ENCODE measurements at places on chromosomes 5 and 9.

DNA sequence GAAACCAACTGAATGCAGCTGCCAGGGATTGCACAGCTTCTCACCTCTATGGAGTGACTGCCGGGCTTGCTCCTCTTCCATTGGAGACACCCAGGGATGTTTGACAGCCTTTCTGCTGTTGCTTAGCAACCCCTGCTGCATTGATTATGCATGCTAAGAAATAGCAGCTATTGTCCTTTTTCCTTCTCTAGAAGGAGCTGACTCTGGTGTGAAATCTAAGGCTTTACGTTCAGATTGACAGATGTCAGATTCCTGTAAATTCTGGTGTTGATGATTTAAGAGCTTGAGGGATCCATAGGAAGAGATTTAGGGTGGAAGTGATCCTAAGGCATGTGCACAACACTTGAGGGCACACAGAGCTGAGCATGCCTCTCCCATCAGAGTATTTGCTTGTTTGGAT lies 267.7 kb downstream of the NTRK2 start:
- peak; percentile 35 for DNase-seq

DNA sequence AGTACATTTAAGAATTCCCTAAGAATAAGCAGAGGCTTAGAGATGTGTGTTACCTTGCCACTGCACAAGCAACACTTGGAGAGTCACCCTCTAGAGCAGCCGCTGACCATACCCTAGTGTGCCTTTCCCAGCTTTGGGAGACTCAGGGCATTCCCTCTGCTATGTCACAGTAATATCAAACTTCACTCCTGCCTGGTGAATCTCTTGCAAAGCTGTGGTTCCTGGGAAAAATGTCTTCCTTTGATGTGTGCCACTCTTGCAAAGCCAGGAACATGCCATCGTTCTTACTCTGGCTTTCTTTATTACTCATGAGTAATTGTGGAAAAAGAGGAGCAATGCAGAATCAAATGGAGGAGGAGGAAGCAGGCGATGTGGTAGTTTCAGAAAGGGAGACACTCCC lies 173.2 kb downstream of the CCDC192 start:
- no peak for DNase-seq

- no peak for DNase-seq
Measured at GRCh38 chr5:179307013-179307800, 38.1 kb downstream of the ADAMTS2 start.

GRCh38 chr5:173862047-173862477 lies 26.1 kb upstream of the CPEB4 start:
- no peak for DNase-seq

GRCh38 chr9:7456377-7456776 lies 343.2 kb downstream of the DMAC1 start:
- no peak for DNase-seq

- DNase-seq = no peak
Measured at GRCh38 chr5:32692036-32692746, 18.9 kb upstream of the NPR3 start.

- DNase-seq = no peak
Measured at GRCh38 chr9:105121861-105122430, 122.5 kb upstream of the SLC44A1 start.

- peak; percentile 28 for DNase-seq
Measured at GRCh38 chr9:90778746-90779145, 22.9 kb upstream of the SYK start.

DNA sequence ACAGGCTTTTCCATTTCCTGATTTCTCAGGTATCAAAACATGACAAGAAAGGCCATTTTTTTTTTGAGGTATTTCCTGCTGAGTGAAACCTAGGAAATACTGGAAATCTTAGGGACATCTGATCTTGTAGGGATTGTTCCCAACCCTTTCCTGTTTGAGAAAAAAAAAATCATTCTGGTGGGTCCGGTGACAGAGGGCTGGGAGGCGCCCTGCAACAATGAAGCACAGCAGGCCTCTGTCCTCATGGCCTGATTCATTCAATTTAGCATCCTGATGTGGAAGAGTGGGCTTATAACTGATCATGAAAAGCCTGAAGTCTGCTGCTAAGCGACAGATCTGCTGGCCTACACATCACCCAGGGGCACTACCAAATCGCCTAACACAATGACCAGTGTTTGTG lies 3.0 kb upstream of the C9orf153 start:
- DNase-seq = no peak

DNA sequence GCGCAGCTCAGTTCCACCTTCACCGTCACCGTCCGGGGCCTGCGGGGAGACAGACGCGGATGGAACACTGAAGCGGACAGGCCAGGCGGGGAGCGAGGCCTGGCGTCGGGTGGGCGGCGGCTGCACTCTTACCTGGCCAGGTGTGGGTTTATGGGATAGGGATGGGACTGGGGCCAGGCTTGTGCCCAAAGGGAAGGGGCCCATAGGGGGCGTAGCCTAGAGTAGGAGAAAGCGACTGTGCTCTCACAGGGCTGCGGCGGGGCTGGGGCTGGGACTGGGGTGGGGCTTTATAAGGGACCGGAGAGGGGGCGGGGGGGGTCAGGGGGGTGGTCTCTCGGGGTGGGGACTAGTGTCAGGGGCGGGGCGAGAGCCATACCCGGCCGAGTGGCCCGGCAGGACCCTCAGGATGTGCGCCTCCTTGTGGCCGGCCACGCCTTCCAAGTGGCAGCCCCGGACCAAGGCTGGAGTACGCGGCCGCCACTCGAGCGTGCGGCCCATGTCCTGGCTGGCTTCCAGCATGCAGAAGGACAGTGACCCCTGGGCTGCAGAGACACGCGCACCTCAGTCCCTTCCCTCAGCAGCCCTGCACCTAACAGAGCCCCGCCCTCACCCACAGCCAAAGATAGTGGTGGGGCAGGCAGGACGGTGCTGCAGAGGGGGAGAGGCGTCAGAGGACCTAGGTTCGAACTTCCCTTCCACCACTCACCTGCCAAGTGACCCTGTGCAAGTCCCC lies 22.8 kb downstream of the FPGS start:
- DNase-seq = no peak

- no peak for DNase-seq
Measured at GRCh38 chr5:83522446-83522845, 50.9 kb downstream of the VCAN start.

DNA sequence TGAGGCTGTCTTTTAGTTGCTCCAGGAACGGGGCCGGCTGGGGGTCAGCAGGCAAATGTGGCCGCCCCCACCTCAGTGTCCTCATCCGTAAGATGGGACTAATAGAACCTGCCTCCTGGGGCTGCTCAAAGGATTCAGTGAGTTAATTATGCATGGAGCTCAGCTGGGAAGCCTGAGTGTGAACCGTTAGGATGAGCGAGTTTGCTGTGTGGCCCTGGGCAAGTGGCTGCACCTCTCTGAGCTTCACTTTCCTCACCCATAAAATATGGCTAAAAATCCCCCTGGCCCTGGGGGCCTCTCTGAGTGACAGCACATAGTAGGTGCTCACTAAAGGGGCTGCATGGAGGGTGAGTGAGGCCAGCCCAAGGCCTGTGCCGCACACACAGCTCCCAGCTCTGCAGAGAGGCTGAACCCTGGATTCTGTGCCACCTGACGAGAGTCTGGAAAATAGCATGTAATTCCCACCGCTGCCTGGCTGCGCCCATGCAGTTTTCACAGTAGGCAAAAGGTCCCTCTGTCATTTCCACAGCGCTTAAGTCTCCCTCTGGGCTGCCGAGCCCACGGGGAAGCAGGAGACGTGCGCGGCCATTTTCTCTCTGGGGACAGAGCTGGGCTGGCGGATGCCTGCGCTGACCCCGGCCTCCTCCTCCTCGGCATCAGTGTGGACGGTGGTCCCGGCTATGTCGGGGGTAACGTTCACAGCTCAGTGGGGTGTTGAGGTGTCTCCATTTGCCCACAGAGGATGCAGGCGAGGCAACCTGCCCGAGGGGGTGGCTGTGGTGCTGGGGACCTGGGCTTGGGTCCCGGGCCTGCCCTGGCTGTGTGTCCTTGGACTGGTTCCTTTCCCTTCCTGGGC lies 18.2 kb downstream of the ASS1 start:
- no peak for DNase-seq

DNA sequence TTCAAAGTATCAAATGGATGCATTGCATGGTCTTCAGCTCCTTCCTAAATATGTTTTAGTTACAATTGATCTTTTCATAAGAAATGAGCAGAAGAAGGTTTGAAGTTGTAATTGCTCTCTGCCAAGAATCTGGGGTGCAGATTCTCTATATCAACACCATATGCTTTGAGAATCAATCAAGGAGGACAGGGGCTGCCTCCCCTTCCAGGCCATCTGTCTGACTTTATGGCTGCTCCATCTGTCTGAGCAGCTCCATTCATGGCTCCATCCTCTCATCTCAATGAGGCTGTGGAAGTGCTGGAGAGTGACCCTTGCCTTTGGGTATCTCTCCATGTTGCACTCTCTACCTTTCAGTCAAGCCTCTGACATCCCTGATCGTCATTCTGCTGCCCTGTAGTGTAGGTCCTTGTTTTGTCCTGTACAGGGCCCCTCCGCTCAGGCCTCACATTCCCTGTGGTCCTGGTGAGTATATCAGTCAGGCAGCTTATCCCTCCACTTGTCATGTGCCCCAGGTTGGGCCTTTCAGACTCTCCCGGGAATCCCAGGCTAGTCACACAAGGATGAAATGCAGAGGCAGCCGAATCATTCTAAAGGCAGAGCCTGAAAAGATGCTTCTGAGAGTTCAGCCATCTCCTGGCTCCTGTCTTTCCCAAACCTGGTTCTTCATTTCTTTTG lies 14.0 kb upstream of the SV2C start:
- DNase-seq = no peak

Data from iPS DF 19.7 (cell line).